Activated CD4-positive, alpha-beta memory T cell treated with anti-CD3 and anti-CD28 coated beads for 36 hours (primary cell): ENCODE measurements at places on chromosomes 16 and 17. TPM values are rescaled to one million over a fixed set of nuclear protein-coding genes. Genes with fewer than 3 reads are reported as not detected.

NETO2 gene
- total RNA-seq, result 9.2 TPM

DNA sequence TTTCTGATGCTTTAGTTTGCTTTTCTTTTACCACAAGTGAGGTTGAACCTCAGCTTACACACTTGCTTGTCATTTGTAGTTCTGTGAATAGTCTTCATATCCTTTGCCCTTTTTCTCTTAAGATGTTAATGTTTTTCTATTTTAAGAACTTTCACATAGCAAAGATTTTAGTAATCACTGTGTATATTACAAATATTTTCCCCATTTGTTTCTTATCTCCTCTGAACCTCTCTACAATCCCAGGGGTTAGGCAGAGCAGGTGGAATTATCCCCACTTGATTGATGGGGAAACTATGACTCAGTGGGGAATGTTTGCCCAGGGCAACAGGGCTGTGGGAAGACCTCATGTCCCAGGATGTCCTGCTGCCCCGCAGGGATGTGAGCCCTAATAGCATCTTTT lies 11.7 kb upstream of the MYH3 start:
- peaks cover 9% of the 10 kb centered on the region for H3K36me3 ChIP-seq
- no peak for DNase-seq
- H3K4me3 ChIP-seq, result no peak overlapping the region
- no peaks in the 10 kb centered on the region for H3K4me1 ChIP-seq
- H3K27me3 ChIP-seq, result no peaks in the 10 kb centered on the region
- H3K27ac ChIP-seq, result no peak overlapping the region

DNA sequence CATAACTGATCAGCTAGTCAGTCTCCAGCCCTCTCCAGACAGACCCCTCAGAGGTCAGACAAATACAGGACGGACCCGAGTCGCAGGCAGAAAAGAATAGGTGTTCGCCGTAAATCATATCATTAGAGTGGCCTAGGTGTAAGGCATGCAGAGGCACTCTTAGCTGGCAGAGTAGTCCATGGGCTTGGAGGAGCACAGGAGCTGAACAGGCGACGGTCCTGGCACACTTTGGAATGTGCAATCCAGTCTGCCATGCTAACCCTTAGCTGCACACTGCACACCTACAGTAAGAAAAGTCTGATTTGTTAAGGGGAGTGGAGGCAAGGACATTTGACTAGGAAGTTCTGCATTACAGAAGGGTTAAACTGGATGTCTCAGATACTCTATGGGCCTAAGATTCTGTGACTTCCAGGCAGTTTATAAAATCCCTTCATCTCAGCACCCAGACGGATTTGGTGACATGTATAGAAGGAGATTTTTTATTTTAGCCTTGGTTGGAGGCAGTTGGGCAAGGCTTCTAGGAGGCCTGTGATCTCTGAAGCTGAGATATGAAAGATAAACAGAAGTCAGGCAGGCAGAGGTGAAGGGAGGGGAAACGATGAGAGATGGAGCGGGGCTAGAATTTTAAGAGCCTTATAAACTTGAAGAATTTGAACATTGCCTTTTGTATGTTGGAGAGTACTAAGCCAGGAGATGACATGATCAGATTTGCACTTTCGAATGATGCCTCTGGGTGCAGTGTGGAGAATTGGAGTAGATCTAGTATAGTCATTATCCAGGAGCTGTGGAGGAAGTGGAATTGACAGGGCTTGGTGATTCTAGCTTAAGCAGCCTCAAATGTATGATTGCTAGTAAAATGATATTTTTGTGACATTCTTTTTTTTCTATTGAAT lies 34.6 kb upstream of the SLC5A11 start:
- H3K27ac ChIP-seq, result no peak overlapping the region
- peaks cover 44% of the 10 kb centered on the region for H3K36me3 ChIP-seq
- H3K27me3 ChIP-seq, result no peaks in the 10 kb centered on the region
- H3K4me1 ChIP-seq, result no peaks in the 10 kb centered on the region
- no peak overlapping the region for H3K4me3 ChIP-seq

MMP25 gene
- 2.2 TPM for total RNA-seq

- H3K36me3 ChIP-seq, result no peaks in the 10 kb centered on the region
- H3K4me3 ChIP-seq, result no peak overlapping the region
- DNase-seq, result no peak
- H3K27me3 ChIP-seq, result no peaks in the 10 kb centered on the region
- no peaks in the 10 kb centered on the region for H3K4me1 ChIP-seq
These were observed 972.0 kb upstream of the RBFOX1 start for GRCh38 chr16:6360641-6361040.

- peaks cover 6% of the 10 kb centered on the region for H3K4me1 ChIP-seq
- H3K36me3 ChIP-seq, result no peaks in the 10 kb centered on the region
- H3K4me3 ChIP-seq, result no peak overlapping the region
- no peak overlapping the region for H3K27ac ChIP-seq
- H3K27me3 ChIP-seq, result peaks cover 12% of the 10 kb centered on the region
These were observed 223.6 kb upstream of the CIBAR2 start for GRCh38 chr16:85335584-85336491.
